ENCODE measurements at places on chromosomes 16 and 17. TPM values are rescaled to one million over a fixed set of nuclear protein-coding genes. Genes with fewer than 3 reads are reported as not detected.

The C16orf74 gene
- total RNA-seq, result 3.5 TPM

The HOXB13 gene
- not detected for total RNA-seq

The TMEM101 gene
- 31.2 TPM for total RNA-seq

The KRT12 gene
- total RNA-seq, result not detected

The HCRT gene
- total RNA-seq, result not detected

The ABCA10 gene
- 4.2 TPM for total RNA-seq

DNA sequence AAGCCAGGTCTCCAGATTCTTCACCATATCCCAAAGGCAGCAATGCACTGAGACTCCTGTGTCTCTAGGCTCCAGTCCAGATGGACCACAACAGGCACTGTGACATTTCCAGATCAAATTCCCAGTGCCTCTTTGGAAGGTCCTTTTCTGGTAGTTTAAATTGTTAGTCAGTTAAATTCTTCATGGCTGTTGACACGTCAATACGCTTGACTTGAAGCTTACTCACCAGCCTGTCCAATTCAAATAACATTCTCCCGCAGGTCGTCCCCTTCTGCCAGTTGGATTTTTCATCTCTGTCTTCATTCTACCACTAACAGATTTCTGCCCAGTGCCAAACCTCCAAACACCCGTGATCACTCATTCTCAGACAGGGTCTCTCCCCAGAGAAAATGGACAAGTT lies 86.7 kb downstream of the SHISA9 start:
- no peaks in the 10 kb centered on the region for H3K4me1 ChIP-seq
- H3K4me3 ChIP-seq, result no peak overlapping the region
- no peaks in the 10 kb centered on the region for H3K27me3 ChIP-seq

DNA sequence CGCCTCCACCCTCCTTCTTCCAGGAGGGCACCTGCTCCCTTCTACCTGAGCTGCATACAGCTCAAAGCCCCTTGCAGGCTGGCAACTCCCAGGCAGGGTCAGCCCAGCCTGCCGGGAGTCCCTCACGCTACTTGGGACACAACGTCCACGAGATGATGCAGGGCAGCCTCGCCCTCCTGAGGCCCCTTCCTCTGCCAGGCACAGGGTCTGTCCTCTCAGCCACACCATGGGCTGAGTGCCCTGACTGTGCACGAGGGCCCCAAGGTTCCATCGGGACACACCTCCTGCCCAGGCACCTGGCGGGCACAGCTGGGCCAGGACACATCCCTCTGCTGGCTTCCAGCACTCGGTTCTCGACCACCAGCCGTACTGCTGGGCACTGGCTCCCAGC lies 30.9 kb upstream of the ZC3H18 start:
- H3K36me3 ChIP-seq, result no peaks in the 10 kb centered on the region
- H3K27me3 ChIP-seq, result peaks cover 5% of the 10 kb centered on the region
- DNase-seq, result peak; percentile 62
- H3K4me1 ChIP-seq, result peaks cover 9% of the 10 kb centered on the region
- H3K4me3 ChIP-seq, result no peak overlapping the region

- no peak for DNase-seq
- no peak overlapping the region for H3K27ac ChIP-seq
- no peaks in the 10 kb centered on the region for H3K36me3 ChIP-seq
- no peak overlapping the region for H3K4me3 ChIP-seq
- H3K27me3 ChIP-seq, result no peaks in the 10 kb centered on the region
These were observed 107.6 kb downstream of the KCNJ2 start for GRCh38 chr17:70276906-70277305.

- DNase-seq, result no peak
- H3K4me3 ChIP-seq, result no peak within 1 kb of the TSS
- no peaks in the 10 kb centered on the region for H3K36me3 ChIP-seq
These were observed at the start of gene ZG16B for GRCh38 chr16:2829501-2830354. ZG16B (plus strand) TSS chr16:2830303; CDS start chr16:2830442, 139 bp downstream.

GRCh38 chr16:72199761-72200337 lies 27.9 kb upstream of the PMFBP1 start:
- DNase-seq, result no peak
- no peaks in the 10 kb centered on the region for H3K27me3 ChIP-seq
- no peak overlapping the region for H3K27ac ChIP-seq
- no peaks in the 10 kb centered on the region for H3K36me3 ChIP-seq
- H3K4me3 ChIP-seq, result no peak overlapping the region
- H3K4me1 ChIP-seq, result no peaks in the 10 kb centered on the region

DNA sequence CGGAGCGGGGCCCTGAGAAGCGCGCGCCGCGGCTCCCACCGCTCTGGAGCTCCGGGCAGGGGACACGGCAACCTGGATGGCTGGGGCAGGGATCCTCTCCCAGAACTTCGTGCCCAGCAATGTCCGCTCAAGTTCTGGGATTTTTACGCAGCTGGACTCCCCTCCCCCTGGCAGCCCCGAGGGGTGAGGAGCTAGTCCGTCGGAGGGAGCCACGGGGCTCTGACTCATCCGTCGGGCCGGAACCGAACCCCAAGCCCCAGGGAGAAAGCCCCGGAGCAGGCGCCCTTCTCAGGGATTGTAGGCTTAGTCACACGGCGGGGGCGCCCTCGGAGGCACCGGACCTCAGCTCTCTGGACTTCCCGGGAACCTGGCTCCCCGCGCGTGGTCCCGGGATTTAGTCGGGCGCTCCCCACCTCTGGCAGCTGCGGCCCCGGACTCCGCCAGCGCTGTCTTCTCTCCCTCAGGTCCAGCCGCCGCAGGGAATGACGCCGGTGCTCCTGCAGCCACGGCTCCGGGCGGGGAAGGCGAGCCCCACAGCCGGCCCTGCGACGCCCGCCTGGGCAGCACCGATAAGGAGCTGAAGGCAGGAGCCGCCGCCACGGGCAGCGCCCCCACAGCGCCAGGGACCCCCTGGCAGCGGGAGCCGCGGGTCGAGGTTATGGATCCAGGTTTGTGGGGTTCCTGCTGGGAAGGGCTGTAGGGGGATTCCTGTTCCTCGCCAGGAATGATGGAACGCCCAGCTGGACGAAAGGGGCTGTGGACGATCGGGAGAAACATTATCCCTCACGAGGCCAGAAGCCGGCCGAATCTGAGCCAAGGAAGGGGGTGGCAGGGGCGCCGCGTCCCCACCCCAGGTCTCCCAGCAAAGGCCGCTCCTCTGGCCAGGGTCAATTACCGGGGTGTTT lies 830 bp downstream of the SPHK1 start:
- H3K27ac ChIP-seq, result no peak overlapping the region
- DNase-seq, result no peak
- H3K27me3 ChIP-seq, result no peaks in the 10 kb centered on the region
- H3K36me3 ChIP-seq, result peaks cover 5% of the 10 kb centered on the region
- no peak overlapping the region for H3K4me3 ChIP-seq

DNA sequence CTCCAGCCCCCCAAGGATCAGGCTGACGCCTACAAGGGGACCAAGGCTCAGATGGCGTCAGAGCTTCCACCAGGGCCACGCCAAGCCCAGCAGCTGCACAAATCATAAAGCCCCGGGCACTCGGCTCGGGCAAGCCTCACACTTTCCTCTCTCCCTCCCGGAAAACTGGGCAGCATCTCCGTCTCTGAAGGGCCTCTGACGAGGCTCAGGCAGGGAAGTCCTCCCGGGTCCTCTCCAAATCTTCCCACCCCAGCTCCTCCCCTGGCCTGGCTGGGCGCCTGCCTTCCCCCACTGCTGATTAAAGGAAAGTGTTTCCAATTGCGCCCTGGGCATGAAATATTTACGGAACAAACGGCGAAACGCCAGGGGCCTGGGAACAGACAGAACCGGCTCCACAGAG lies 38.5 kb downstream of the PIEZO1 start:
- no peak for DNase-seq
- H3K4me3 ChIP-seq, result no peak overlapping the region
- no peak overlapping the region for H3K27ac ChIP-seq
- H3K36me3 ChIP-seq, result no peaks in the 10 kb centered on the region
- peaks cover 14% of the 10 kb centered on the region for H3K4me1 ChIP-seq
- no peaks in the 10 kb centered on the region for H3K27me3 ChIP-seq

DNA sequence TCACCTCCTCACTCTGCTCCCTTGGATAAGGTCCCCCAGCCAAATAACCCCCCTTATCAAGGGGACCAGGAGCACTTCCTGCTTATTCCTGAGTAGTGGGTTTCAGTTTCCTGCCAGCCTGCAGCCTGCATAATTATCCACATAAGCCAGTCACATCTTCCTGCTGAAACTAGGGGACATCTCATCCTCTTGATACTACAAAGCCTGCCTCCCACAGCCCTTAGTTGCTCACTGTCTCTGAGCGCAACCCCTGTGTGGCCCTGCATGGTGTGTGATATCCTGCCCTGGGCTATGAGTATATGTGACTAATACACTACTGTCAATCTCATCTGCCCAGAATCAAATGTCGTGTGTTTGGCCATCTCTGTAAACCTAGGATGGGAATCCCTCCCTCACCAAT lies 8.0 kb upstream of the XYLT2 start:
- no peaks in the 10 kb centered on the region for H3K27me3 ChIP-seq
- no peak for DNase-seq
- no peaks in the 10 kb centered on the region for H3K36me3 ChIP-seq
- H3K27ac ChIP-seq, result no peak overlapping the region
- H3K4me3 ChIP-seq, result no peak overlapping the region
- no peaks in the 10 kb centered on the region for H3K4me1 ChIP-seq

- H3K4me1 ChIP-seq, result no peaks in the 10 kb centered on the region
- no peak for DNase-seq
- H3K36me3 ChIP-seq, result no peaks in the 10 kb centered on the region
- H3K4me3 ChIP-seq, result no peak overlapping the region
These were observed 6.2 kb downstream of the BRCA1 start for GRCh38 chr17:43118679-43119615.

DNA sequence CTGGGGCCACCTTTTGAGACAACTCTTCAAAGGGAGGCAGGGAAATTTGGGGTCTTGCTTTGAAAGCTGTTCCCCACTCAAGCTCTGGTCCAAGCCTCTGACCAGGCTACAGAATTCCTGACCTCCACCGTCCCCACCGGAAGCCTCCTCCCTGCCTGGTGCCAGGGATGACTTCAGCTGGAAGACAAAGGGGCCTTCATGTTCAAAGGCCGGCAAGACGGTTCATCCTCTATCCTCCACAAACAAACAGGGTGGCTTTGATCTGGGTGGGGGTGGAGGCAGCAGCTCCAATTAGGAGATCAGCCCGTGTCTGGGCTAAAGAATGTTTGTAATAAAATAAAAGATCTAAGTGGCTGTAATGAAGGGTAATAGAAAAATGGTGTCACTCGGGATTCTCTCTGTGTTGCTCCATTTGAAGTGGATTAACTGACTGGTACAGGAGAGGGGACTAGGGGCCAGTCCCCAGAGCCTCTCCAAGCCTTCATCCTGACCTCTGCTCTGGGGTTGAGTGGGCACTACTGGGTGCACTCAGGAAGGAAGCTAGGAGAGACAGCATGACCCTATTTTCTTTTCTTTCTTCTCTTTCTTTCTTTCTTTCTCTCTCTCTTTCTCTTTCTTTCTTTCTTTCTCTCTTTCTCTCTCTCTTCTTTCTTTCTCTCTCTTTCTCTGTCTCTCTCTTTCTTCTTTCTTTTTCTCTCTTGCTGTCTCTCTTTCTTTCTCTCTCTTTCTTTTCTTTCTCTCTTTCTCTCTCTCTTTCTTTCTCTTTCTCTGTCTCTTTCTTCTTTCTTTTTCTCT lies 27.5 kb upstream of the NKD1 start:
- no peaks in the 10 kb centered on the region for H3K27me3 ChIP-seq
- no peaks in the 10 kb centered on the region for H3K36me3 ChIP-seq
- H3K27ac ChIP-seq, result no peak overlapping the region
- no peak overlapping the region for H3K4me3 ChIP-seq
- H3K4me1 ChIP-seq, result no peaks in the 10 kb centered on the region

Measured in kidney (tissue), 22 donors.